Endodermal cell (in vitro differentiated cells): ENCODE measurements at places on chromosomes 16 and 17. TPM values are rescaled to one million over a fixed set of nuclear protein-coding genes. Genes with fewer than 3 reads are reported as not detected.

DNA sequence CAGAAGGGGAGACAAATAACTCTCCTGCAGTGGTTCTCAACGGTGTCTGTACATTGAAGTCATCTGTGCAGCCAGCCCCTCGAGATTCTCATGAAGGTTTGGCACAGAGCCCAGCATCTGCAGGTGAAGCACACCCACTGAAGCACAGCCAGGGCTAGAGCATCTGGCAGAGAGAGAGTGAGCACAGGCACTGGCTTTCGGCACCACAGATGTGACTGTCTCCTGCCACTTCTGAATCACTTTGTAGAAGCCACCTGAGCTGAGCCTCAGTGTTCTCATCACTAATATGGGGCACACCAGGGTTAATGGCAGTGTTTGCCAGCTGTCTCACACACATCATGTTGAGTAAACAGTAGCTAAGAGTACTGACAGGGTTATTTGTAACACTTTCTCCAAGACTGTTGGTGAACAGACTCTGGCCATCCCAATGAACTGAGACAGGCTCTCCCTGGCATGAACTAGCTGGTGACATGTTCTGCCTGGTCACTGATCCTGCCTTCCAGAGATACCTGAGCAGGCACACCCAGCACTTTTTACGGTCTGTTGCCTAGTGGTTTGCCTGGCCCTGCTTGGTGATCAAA lies 10.9 kb downstream of the HSPB9 start:
- H3K27me3 ChIP-seq: no peaks in the 10 kb centered on the region
- H3K36me3 ChIP-seq: peaks cover 62% of the 10 kb centered on the region
- H3K4me3 ChIP-seq: no peak overlapping the region

CRYM gene
- 15.4 to 21.0 TPM (median 18.3 TPM) in 3 replicates for total RNA-seq

DNA sequence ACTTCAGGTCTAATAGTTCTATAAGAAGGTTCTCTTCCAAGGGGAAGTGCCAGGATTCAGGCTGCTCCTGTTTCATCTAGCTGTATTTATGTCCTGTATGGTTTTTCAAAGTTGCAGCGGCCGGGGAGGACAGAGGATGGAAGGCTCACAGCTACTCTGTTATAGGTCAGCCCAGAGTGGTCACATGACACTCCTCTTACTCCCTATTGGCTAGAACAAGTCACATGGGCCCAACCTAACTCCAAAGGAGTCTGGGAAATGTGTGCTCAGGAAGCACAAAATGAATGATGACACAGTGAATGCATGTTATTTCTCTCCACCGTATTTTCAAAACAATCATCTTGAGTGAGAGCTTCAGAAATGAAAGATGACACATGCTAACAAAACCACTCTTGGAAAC lies 645.1 kb upstream of the RBFOX1 start:
- H3K27me3 ChIP-seq: peaks cover 23% of the 10 kb centered on the region
- DNase-seq: no peak
- H3K4me3 ChIP-seq: no peak overlapping the region
- H3K36me3 ChIP-seq: no peaks in the 10 kb centered on the region
- H3K4me1 ChIP-seq: no peaks in the 10 kb centered on the region

DNA sequence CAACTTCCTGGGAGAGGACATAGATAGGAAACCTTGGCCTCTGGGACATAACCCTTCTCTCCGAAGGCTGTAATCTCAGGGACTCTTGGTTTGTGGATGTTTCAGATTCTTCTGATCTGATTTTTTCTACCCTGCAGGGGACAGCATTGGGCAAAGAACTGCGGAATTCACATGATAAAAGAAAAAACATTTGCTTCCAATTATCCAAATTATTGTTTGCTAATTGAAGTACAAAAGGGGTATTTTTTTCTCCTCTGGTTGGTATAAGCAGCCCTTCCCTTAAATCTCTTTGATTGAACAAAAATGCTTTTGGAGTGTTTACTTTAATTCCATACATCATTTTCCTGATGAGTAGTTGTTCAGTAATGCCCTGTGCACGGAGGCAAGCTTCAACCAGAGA lies 251.7 kb upstream of the IRX3 start:
- H3K27ac ChIP-seq: no peak overlapping the region
- peaks cover 6% of the 10 kb centered on the region for H3K4me1 ChIP-seq

DNA sequence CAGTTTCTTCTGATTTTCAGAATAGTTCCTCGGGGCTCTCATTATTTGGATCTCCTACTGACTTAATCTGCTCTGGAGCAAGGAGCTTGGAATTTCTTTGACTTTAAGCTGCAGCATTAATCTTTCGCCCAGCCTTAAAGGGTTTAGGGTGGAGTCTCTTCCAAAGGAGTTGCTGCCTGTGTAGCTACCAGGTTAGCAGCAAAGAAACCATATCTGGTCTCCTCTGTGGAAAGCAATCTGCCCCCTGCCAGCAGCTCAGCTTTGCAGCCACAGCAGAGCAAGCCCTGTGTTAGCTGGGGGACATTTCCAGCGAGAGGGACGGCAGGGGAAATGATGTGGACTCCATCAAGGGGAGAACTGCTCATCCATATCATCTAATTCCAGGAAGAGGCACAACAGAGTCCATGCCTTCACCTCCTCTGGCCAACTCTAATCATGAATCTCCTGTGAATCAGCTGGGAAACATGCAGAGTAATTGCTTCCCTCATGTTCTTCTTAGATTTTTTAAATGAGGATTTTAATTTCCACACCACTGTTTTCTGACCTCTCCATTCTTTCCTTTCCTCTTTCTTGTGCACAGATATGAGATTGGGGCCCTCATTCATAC lies 827.6 kb upstream of the CA10 start:
- peak; percentile 78 for DNase-seq
- H3K27ac ChIP-seq: no peak overlapping the region
- H3K4me3 ChIP-seq: no peak overlapping the region
- H3K27me3 ChIP-seq: no peaks in the 10 kb centered on the region
- no peaks in the 10 kb centered on the region for H3K36me3 ChIP-seq
- no peaks in the 10 kb centered on the region for H3K4me1 ChIP-seq

DNA sequence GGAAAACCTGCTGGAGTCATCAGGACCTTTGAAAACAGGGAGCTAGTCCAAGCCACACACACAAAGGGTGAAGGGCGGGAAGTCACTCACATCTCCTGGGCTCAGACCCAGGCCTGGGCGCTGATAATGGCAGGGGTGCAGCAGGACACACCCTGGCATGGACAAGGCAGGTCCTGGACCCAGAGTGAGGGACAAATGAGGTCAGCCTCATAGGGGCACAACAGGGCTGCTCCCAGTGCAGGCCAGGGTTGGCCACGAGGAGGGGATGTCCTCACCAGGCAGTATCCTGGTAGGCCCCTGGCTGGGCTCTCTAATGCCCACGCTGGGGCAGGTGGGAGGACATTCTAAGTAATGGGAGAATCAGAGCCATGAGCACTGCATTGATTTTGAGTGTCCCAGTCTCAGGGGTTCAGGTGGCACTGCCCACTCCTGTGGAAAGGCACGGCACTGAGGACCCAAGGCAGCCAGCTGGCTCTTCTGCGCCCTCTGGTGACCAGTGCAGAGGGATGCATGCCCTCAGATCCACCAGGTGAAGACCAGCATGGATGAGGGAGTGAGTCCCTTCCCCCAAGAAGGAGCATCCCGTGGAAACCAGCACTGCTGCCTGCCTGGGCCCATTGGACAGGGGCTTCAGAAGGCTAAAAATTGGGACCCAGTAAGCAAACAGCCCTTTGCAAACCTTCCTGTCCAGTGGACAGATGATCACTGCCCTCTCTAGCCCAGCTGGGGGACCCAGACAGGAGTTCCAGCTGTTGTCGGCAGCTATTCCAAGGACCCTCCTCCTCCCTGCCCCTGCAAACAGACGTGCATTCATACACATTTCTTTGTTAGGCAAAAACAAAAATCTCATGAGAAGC lies 23.4 kb upstream of the SREBF1 start:
- no peaks in the 10 kb centered on the region for H3K36me3 ChIP-seq
- H3K27ac ChIP-seq: no peak overlapping the region
- peak; percentile 93 for DNase-seq

DNA sequence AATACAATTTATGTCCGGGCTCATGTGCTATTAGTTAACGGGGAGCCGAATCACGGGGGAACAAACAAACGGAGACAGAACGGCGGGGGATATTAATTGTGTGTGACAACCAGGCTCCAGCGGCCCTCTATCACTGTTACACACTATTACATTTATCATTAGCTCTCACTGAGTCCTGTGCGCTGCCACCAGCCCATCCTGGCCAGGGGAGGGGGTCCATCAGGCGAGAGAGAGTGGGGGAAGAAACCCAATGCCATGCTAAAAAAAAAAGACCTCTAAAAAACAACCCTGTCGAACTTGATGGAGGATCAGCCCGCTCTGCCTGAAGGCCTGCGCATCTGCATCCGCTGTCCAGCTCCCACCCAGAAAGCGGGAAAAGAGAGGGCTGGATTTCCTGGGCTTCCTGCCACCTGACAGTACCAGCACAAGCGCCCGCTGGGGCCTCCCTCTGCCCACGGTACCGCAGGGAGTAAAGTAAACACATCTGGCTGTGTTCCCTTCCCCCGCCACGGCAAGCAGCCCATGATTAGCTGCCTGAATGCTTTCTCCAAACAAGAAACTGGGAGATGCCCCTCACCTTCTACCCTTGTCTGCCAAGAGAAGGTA lies 41.7 kb downstream of the PIPOX start:
- H3K27me3 ChIP-seq: no peaks in the 10 kb centered on the region
- H3K4me1 ChIP-seq: peaks cover 10% of the 10 kb centered on the region
- peaks cover 4% of the 10 kb centered on the region for H3K36me3 ChIP-seq
- H3K27ac ChIP-seq: peak overlapping the region; percentile 6
- no peak overlapping the region for H3K4me3 ChIP-seq
- DNase-seq: peak; percentile 81
